ENCODE measurements at places on chromosomes 6 and 20.

DNA sequence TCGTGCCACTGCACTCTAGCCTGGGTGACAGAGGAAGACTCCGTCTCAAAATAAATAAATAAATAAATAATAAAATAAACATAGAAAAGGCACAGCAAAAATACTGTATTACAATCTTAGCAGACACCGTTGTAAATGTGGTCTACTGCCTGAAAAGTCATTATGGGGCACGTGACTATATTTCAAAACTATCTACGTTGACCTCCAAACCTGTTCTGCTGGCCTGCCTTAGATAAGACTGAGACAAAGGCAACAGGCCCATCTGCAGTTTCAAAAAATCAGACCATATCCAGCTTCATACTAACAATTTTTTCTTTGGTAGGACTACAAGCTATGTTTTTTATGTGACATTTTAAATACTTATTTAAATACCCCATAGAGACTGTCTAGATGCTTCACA, 59.1 kb downstream of the AGPAT4 start:
- no peak for DNase-seq

DNA sequence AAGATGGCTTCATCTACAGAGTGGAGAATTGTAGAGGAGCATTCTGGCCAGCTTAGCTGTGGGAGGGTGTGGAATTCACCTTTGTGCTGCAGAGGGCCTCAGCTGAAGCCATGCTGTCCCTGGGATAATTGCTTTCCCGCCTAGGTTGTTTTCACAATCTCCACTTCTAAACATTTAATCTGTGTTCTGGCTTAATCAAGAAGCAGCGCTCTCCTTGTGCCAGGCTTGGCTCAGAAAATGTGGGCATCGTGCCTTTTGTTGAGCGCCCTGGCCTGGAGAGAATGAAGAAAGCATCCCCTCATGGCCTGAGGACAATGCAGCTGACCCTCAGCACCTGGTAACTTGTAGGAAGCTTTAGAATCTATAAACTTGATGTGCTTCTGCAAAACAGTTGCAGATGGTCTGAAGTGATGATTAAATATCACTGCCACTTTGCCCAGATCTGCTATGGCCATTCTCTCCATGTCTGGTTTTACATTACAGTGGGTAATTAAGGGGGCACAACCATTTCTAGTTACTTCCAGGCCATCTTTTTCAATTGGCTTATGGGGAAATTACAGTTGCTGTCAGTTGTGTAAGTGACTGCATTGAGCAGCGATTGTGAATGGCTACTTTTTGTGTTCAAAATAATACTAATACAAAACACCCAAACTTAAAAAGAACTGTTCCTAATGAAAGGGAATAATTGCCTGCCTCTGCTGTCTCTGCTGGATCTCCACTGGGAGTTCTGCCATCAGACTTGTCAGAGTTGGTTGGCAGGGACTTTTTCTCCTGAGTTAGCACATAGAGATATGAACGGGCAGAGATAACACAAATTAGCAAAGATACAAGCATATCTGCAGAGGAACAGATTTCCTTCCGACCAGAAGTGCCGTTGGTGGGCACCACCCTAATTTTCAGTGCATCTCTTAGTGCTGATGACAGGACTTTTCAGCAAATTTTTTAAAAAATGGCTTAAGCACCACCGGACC, 18.4 kb downstream of the CTNNBL1 start:
- DNase-seq, result no peak

- DNase-seq, result no peak
These were observed 144.7 kb upstream of the RPS6KA2 start for GRCh38 chr6:166771701-166772100.

GRCh38 chr6:50889935-50890334, 71.3 kb downstream of the TFAP2B start:
- no peak for DNase-seq

- DNase-seq, result no peak
These were observed 33.0 kb upstream of the POU5F1 start for GRCh38 chr6:31203345-31203979.

- no peak for DNase-seq
These were observed 146.0 kb upstream of the STMND1 start for GRCh38 chr6:16955899-16956298.

- no peak for DNase-seq
These were observed 76.6 kb upstream of the HSF2 start for GRCh38 chr6:122322824-122323223.

DNA sequence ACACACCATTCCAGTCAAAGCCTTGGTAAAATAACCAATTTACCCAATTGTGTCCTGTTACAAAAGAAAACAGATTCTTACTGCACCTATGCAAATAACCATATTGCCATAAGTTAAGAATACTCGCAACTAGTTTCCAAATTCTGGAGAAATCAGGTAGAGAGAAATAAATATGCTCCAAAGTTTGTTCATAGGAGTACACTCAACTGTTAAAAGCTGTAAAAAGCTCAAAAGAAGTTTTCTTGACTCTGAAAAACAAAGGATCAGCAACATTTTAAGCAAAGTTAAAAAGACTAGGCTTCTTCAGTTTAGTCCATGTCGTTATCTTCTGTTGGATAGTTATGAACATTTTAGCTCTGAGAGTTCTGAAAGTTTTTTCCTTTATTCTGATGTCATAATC, 48.0 kb downstream of the CEP85L start:
- no peak for DNase-seq

GRCh38 chr20:3483784-3484183, 13.0 kb downstream of the ATRN start:
- no peak for DNase-seq

GRCh38 chr20:17787816-17788215, 88.0 kb downstream of the BANF2 start:
- no peak for DNase-seq

DNA sequence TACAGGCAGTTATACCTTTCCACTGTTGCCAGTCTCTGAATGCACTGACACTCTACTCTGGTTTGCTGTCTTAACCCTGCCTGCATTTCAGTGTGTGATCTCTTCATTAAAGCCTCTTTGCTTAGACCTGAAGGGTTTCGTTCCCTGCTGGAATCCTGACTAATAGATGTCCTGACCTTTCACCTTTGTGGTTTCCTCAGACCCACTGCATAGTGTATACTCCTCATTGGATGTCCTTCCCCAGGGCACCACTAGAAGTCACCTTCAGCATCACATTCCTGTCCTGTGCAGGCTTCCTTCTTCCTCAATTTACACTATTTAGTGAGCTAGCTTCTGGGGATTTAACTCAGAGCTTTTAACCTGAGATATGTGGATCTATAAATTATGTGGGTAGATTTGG, 120.6 kb downstream of the RCAN2 start:
- no peak for DNase-seq

- DNase-seq, result no peak
These were observed 91.1 kb upstream of the OPRM1 start for GRCh38 chr6:153947808-153948447.

DNA sequence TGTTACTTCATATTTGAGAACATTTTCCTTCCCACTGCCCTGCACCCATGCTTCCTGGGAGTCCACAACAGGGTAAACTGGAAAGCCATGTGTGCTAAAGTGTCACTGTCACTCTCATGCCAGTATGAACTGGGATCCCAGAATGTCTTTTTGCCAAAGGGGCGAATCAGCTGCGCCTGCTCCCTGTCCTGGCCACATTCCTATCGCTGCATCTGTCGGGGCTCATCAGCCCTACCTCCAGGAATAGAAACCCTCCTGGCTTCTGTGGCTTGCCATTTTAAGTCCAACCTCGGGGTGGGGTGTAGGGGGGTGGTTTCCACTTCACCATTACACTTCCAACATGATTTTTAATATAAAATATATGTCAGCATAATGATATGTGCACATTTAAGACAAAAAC, 933 bp downstream of the KLHL31 start:
- no peak for DNase-seq

DNA sequence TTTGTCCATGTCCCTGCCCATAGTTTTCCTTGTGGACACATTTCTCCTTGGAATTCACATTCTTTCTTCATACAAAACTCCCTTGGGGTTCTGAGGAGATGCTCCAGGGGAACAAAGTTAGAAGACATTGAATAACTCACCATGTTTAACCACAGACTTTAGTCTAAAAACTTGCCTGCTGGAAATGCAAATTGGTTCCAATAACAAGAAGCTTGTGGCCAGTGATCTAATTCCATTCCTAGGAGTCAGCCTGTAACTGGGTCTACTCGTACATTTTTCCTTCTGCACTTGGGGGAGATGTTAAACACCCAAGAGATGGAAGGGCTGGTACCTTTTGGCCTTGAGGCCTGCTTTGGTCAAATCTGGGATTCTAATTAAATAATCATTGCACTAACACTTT, 60.2 kb downstream of the SCML4 start:
- no peak for DNase-seq

DNA sequence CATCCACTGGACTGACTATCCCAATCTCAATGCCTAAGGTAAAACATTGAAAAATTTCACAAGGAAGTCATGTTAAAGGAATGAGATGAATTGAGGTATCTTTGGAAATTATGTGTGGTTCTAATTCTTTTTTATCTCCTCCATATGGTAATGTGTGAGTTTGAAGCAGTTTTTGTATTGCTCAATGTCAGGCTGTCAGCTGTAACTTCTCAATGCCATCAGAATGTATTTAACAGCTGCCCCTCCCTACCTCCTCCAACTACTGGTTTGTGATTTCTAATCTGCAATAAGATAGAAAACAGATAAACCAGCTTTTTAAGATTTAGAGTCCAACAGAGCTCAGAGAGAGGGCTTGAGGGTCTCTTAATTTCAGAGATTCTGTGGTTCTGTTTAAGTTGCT, 1005.8 kb upstream of the ADGRB3 start:
- DNase-seq, result no peak

DNA sequence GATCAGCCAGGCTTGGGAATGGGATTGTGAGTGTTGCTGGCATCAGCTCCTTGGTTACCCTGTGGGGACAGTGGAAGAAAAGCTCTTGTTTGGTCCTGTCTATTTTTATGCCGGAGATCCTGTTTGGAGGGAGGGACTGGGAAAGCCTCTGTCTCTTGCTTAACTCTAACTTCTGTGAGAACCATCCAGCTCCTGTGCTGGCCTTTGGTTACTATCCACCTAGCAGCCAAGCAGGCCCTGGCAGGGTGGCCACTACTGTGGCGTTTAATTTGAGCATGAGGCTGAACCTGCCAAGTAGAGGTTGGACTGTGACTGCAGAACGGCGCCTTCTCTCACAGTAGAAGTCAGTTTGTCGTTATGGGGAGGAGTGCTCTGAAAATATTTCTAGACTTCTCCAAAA, 193.3 kb downstream of the UTRN start:
- no peak for DNase-seq

Measured in chondrocyte (in vitro differentiated cells).